ENCODE measurements at places on chromosomes 11 and 22.

DNA sequence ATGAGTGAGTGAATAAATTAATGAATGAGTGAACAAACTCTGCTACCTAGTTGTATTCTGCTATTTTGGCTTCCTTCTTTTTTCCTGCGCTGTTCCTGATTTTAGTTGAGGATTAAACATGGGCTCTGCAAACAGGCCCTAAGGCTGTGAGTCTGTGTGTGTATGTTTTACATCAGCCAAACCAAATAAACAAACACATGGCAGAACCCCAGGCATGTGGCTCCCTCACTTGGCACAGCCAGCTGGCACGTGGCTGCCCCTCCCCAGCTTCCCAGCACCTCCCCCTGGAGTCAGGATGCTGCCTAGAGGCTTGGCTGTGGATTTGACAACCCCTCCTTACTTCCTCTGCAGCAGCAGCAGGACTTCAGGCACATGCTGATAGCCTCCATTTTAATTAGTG lies 593.2 kb downstream of the INSC start:
- DNase-seq: no peak

- DNase-seq: no peak
Observed at GRCh38 chr11:122647736-122648275, 7.7 kb upstream of the UBASH3B start.

DNA sequence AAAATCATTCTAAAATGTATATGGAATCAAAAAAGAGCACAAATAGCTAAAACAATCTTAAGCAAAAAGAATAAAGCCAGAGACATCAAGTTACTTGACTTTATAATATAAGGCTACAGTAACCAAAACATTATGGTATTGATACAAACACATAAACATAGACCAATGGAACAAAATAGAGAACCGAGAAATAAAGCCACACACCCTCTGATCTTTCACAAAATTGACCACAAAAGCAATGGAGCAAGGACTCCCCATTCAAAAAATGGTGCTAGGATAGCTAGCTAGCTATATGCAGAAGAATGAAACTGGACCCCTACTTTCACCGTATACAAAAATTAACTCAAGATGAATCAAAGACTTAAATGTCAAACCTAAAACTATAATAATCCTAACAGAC lies 43.2 kb downstream of the GLYATL2 start:
- no peak for DNase-seq

- DNase-seq: no peak
Observed at GRCh38 chr11:4960877-4961276, 5.4 kb upstream of the OR51A2 start.

GRCh38 chr22:43833286-43834240 lies 21.5 kb upstream of the EFCAB6 start:
- DNase-seq: no peak

GRCh38 chr11:113674397-113674685 lies 31.8 kb downstream of the TMPRSS5 start:
- DNase-seq: no peak

DNA sequence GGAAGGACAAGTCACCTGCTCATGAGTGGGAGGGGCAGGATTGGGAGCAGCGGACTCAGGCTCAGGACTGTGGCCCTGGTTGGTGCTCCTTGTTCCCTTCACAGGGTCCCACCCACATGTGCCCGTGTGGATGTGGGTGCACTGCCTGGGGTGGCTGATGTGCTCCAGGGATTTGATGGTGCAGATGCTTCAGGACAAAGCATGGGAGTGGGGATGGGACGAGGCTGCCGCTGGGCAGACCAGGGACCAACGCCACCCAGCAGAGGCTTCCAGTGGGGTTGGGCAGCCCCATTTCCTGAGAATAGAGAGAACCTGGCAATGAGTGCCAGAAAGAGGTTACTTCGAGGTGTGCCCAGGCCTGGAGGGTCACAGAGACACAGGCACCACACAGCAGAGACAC lies 65.5 kb upstream of the IGLL5 start:
- no peak for DNase-seq

- no peak for DNase-seq
Observed at GRCh38 chr11:132062031-132062430, 691.6 kb downstream of the NTM start.

DNA sequence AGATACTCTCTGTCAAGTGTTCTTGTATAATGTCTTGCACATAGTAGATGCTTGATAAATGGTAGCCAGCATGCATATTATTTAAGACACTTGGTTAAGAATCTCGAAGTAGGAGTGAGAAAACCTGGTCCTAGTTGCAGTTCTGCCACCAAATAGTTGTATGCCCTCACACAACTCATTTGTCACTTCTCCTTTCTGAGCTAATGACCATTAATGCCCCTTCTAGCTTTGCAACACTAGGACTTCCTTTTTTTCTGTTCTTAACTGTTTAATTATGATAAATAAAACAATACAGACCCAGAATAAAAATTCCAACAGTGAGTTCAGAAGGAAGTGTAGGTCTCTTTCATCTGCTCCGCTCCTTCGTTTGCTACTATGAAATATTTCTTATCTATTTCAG lies 453.6 kb downstream of the TMEM135 start:
- no peak for DNase-seq

DNA sequence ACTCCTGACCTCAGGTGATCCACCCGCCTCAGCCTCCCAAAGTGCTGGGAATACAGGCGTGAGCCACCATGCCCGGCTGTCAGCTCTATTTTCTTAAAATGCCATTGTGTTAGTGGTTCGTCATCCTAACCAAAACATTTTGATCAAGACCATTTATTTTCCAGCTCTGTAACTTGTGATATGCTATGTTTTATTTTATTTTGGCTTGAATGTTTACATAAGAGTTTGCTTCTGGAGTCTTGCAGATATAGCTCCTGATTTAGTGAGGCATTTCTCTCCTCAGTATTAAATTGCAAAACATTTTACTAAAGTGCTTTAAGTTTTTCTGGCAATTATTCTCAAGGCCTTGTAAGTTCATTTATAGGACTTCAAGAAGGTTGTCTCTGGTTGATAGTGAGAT lies 4.4 kb downstream of the EP300 start:
- DNase-seq: no peak

DNA sequence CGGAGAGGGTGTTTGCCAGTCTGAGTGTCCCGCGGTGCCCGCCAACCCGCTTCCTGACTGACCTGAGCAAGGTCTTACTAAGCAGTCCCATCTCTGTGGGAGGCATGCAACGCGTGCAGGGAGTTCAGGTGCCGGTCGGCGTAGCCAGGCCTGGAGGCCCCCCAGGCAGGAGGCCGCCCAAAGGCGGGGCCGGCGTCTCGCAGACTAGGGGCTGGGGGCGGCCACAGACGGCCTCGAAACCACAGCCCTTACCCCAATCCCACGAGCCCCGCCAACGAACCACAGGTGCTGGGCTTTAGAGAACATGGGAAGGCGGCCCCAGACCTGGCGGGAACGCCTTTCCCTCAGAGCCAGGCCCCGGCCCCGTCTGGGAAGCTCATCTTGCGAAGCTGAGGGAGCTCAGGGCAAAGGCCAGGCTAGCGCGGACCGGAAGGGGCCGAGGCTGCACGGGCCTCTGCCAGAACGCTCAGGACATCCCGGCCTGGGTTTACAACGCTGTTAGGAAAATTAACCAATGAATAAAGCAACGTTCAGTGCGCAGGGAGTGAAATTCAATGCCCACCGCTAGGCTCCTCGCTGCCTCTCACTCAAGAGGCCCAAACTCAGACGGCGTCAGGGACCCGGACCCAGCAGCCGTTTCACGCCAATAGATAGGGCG lies 2.1 kb upstream of the MTFP1 start:
- no peak for DNase-seq

GRCh38 chr11:69867076-69868005 lies 48.1 kb upstream of the FGF3 start:
- DNase-seq: no peak

- no peak for DNase-seq
Observed at GRCh38 chr22:22750335-22751042, 106.1 kb downstream of the GGTLC2 start.

DNA sequence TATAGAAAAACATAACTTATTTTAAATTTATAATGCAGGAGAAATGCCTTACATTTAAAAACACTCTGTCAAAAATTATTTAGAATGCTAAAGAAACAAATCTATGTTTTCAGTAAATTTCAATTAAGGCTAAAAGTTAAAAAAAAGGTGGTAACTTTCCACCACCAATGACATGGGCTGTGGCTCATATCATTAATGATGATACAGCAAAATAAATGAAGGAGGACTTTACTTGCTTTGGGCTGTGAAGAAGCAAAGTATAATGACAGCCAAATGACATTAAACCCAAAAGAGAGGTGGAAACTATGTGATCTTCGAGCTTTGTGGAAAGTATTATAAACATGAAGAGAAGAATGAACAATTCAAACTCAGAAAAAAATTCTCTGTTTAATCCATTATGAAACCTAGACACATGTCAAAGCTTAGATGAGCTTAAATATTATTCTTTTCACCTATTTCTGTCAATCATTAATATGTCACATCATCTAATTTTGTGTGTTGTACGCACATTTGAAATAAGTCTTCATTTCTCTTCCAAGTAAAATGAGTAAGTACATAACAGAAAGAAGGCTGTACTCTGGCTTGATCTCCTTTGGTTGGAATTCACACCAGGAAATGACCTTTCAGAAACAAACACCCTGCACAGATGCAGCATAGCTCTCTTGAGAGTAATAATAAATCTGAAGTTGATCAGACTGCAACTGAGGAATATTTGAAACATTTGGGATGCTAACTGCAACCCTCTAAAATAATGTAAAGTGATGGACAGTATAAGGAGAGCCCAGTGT lies 265.8 kb downstream of the TTC28 start:
- no peak for DNase-seq

GRCh38 chr11:69683764-69684333 lies 8.7 kb upstream of the LTO1 start:
- DNase-seq: no peak

GRCh38 chr22:49086181-49086580 lies 741.5 kb downstream of the BRD1 start:
- DNase-seq: no peak

DNA sequence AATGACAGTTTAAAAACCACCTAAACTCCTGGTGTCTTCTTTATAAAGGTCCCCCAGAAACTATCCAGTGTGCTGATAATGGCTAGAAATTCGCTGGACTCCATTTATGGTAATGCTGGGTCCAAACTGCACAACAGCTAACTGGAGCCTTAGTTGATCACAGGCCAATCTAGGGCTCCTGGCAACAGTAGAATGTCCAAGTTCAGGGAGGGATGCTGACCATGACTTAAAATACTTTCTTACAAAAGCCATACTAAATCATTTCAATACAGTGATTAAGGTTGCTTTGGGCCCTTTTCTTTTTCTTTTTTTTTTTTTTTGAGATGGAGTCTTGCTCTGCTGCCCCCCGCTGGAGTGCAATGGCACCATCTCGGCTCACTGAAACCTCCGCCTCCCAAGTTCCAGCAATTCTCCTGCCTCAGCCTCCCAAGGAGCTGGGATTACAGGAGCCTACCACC lies 14.5 kb upstream of the GAB2 start:
- no peak for DNase-seq

DNA sequence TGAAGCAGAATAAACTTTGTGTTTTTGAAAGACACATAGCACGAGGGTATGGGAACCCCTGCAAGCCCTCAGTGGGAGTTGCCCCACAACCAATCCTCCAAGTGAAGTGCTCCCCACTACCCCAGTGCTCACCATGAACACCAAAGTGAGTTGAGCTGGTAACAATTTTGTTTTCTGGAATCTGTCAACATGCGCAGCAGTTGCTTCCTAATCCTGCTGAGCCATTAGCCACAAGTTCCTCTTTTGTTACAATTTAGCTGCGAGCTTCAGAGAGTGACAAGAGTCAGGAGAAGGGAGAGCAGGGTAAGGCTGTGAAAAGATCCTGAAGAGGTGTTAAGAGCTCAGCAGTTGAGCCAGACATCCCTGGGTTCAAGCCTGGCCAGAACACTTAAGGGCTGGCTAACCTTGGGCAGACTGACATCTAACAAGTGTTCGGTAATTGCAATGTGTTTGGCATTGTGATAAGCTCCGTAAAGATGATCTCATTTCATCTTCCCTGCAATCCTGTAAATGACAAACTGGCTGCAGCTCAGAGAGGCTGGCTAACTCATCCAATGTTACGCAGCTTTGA lies 24.1 kb upstream of the ASPHD2 start:
- no peak for DNase-seq

DNA sequence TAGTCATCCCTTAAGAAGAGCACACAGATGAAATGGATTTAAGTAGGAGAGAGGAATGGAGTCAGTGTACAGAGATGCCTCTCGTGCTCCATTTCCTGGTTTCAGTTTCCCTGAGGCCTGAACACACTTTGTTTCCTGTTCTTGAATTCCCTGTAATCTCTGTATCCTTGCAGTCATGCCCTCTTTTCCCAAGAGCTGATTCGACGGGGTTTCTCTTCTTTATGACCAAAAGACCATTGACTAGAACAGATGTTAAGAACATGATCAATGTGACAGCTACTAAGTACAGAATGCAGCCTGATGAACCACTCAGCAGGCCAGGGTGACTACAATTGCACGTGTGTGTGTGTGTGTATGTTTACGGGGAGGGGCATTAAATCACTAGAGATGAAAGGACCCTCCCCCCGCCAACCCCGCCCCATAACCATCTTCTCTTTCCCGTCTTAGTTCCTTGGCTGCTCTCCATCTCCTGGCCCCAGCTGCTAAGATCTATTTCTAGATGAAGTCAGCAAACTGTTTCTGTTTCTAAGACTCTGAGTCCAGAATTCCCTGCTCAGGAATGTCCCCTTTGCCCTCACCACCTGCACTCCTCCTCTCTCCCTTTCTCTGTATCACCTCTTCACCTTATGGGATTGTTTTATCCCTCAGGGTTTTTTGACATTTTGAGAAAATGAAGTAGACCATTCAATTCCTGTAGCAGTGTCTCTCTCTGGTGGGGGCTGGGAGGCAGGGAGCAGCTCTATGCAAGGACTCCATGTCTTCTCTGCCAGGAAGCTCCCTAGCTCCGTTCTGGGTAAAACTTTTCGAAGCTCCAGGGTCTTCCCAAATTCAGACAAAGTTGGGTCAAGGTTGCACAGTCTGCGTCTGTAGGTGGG lies 26.0 kb downstream of the SLC22A6 start:
- DNase-seq: peak; percentile 9

DNA sequence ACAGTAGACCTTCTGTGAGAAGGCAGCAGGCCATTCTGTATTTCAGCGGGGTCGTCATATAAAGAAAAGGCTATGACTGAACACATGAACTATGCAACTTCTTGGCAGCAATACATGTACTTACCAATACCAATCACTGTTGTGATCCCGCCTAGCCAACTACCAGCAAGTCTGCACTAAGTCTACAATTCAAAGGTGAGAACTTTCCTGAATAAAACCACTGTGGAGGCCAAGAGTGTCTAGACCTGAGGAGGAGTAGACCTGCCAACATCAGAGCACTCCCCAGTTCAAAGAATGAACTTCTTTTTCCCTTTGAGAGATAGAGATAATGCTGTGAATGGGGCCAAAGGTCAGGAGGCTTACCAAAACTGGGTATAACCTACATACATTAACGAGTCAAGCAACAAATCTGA lies 108.2 kb downstream of the SIK3 start:
- DNase-seq: peak; percentile 57

DNA sequence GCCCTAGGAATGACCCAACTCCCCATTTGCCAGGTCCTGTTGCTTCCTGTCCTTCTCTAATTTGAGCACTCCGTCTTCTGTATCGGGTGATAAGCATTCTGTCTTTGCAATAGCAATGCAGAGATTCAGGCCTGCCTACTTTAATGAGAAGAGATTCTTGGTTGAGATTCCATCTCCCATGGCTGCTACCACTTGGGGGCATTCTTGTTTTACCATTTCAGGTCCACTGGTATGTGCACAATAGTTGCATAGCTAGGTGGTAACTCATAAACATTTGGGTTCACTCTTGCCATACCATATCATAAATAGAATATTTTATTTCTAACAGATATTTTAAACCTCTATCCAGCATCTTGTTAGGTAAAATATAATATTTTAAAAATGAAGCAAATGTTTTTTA lies 34.4 kb upstream of the CALCB start:
- DNase-seq: no peak

GRCh38 chr11:29129844-29130243 lies 887.0 kb downstream of the KCNA4 start:
- peak; percentile 31 for DNase-seq

All from fibroblast of skin of left biceps (primary cell).